ENCODE measurements at places on chromosomes 6 and 20. TPM values are rescaled to one million over a fixed set of nuclear protein-coding genes. Genes with fewer than 3 reads are reported as not detected.
A peak's percentile ranks its signal among the peaks of the same experiment; 100 is the strongest.

GRCh38 chr20:60765821-60766403, 486.1 kb upstream of the CDH4 start:
- no peak for DNase-seq
- no peaks in the 10 kb centered on the region for H3K36me3 ChIP-seq
- no peaks in the 10 kb centered on the region for H3K4me1 ChIP-seq
- no peaks in the 10 kb centered on the region for H3K27me3 ChIP-seq
- H3K4me3 ChIP-seq, result no peak overlapping the region

GRCh38 chr6:106520711-106521401, 108.4 kb downstream of the RTN4IP1 start:
- no peak overlapping the region for H3K27ac ChIP-seq
- H3K4me3 ChIP-seq, result no peak overlapping the region
- no peaks in the 10 kb centered on the region for H3K36me3 ChIP-seq
- H3K27me3 ChIP-seq, result no peaks in the 10 kb centered on the region
- no peaks in the 10 kb centered on the region for H3K4me1 ChIP-seq

- no peaks in the 10 kb centered on the region for H3K36me3 ChIP-seq
- H3K4me3 ChIP-seq, result no peak overlapping the region
- no peaks in the 10 kb centered on the region for H3K27me3 ChIP-seq
- H3K4me1 ChIP-seq, result no peaks in the 10 kb centered on the region
Observed at GRCh38 chr20:32543570-32544259, 41.4 kb downstream of the NOL4L start.

DNA sequence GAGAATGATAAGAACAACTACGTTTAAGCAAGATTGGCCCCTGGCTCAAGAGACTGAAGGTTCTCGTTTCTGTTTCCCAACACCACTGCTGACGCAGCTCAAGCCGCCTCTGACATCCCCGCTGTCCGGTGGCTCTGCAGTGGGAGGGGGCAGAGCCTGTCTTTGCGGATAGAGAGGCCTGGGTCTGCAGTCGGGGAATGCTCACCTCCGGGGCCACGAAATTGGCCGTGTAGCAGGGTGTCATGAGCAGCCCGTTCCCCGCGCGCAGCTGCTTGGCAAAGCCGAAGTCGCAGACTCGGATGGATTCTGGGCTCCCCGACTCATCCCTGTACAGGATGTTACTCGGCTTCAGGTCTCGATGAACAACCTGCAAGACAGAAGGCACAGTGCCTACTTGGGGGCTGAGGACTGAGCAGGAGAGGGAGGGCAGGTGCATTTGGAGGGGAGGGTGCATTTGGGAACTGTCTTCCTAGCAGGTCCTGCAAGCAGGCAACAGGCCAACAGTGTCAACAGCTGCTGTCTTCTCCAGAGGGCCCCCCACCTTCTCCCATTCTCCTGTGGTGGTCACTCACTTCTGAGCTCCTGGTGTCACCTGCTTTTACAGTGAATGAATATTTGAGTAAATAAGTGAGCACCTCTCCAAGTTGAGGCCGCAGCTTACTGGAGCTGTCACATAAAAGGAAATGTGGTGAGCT, 40.5 kb upstream of the MPC1 start:
- H3K36me3 ChIP-seq, result peaks cover 3% of the 10 kb centered on the region
- no peak overlapping the region for H3K27ac ChIP-seq
- H3K4me3 ChIP-seq, result no peak overlapping the region

- H3K4me3 ChIP-seq, result peak overlapping the region; percentile 98
- peaks cover under 1% of the 10 kb centered on the region for H3K36me3 ChIP-seq
- H3K27ac ChIP-seq, result no peak overlapping the region
- H3K27me3 ChIP-seq, result no peaks in the 10 kb centered on the region
- H3K4me1 ChIP-seq, result peaks cover 10% of the 10 kb centered on the region
- DNase-seq, result no peak
Observed at GRCh38 chr6:43771210-43771857, 1.3 kb downstream of the VEGFA start.

- no peaks in the 10 kb centered on the region for H3K36me3 ChIP-seq
- no peaks in the 10 kb centered on the region for H3K27me3 ChIP-seq
- DNase-seq, result no peak
- peaks cover 2% of the 10 kb centered on the region for H3K4me1 ChIP-seq
- no peak overlapping the region for H3K4me3 ChIP-seq
Observed at GRCh38 chr6:132167929-132168892, 217.0 kb upstream of the CCN2 start.

The THBS2 gene
- 15.5 TPM for total RNA-seq
